IMR-90 (cell line): ENCODE measurements at places on chromosomes 3 and 15. TPM values are rescaled to one million over a fixed set of nuclear protein-coding genes. Genes with fewer than 3 reads are reported as not detected.
A peak's percentile ranks its signal among the peaks of the same experiment; 100 is the strongest.

ACKR4 gene
- 0.18 TPM in 1 of 2 replicates, not detected in the other for total RNA-seq

PLS1 gene
- total RNA-seq, result 0.90 and 1.7 TPM in 2 replicates

CLCN2 gene
- 1.9 and 2.9 TPM in 2 replicates for total RNA-seq

RBM6 gene
- 38.5 and 40.8 TPM in 2 replicates for total RNA-seq

SLC22A13 gene
- total RNA-seq, result under 0.01 TPM in 2 replicates

FSD2 gene
- not detected in 2 replicates for total RNA-seq

ZXDC gene
- total RNA-seq, result 13.1 and 14.3 TPM in 2 replicates

SLC9C1 gene
- not detected in 2 replicates for total RNA-seq

C3orf70 gene
- total RNA-seq, result 1.8 and 2.8 TPM in 2 replicates

ARHGAP11A gene
- total RNA-seq, result 28.6 and 29.0 TPM in 2 replicates

BCHE gene
- 1.6 and 1.9 TPM in 2 replicates for total RNA-seq

GOLGA8M gene
- under 0.01 TPM in 1 of 2 replicates, not detected in the other for total RNA-seq

ISL2 gene
- 1.1 and 1.3 TPM in 2 replicates for total RNA-seq

SNTN gene
- total RNA-seq, result not detected in 2 replicates

ARPP21 gene
- total RNA-seq, result not detected in 2 replicates

LRRC31 gene
- not detected in 2 replicates for total RNA-seq

FETUB gene
- not detected in 2 replicates for total RNA-seq

DNA sequence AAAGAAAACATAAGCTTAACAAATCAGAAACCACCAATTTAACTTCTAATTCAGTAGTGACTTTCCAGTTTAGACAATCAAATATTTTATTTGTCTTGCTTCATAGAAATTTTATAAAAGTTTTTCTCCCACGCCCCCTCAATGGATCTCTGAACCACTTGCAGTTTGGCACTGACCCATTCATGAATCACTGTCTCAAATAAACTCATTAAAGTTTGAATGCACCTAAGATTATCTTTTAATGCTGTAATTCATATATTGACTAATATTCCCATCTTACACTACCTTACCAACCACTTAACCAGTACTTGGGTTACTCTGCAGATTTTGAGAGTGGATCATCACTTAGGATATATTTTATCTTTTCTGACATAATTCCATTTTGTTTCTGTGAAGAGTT is 880.2 kb downstream of the OTOL1 start:
- DNase-seq, result no peak

GRCh38 chr15:32716915-32717425 is 834 bp upstream of the GREM1 start:
- DNase-seq, result no peak

GRCh38 chr15:71496336-71496955 is 313.9 kb upstream of the NR2E3 start:
- peak; percentile 62 for DNase-seq

- DNase-seq, result no peak
These were observed 20.3 kb downstream of the SETMAR start for GRCh38 chr3:4323246-4324027.

DNA sequence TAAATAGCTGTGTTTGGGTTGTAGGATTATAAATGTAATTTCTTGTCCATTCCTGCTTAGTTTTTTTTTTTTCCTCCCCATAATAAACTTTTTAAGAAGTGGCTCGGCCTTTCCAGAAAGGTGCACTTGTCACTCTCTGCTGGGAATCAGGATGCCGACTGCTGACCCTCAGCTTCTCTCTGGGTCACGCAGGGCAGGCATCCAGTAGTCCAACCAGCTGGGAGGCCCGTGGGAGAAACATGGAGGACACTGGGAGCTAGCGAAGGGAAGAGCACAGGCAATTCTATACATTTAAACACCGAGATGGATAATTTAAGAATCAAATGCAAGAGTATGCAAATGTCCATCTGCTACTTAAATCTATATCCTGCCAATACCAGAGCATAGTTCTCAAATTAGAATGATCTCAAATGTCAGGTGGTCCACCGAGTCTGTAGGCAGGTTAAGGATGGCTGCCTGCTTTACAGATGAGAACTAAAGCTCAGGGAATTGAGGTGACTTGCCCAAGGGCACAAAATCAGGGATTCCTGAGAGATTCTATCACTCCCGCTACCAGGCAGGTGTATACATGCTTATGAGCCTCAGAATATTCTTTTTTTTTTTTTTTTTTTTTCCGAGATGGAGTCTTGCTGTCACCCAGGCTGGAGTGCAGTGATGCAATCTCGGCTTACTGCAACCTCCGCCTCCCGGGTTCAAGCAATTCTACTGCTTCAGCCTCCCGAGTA is 64.5 kb downstream of the DAPK2 start:
- DNase-seq, result no peak

GRCh38 chr15:37788330-37788729 is 146.1 kb upstream of the TMCO5A start:
- DNase-seq, result no peak

- peak; percentile 78 for DNase-seq
These were observed 273.1 kb downstream of the ULK4 start for GRCh38 chr3:41688595-41689380.

DNA sequence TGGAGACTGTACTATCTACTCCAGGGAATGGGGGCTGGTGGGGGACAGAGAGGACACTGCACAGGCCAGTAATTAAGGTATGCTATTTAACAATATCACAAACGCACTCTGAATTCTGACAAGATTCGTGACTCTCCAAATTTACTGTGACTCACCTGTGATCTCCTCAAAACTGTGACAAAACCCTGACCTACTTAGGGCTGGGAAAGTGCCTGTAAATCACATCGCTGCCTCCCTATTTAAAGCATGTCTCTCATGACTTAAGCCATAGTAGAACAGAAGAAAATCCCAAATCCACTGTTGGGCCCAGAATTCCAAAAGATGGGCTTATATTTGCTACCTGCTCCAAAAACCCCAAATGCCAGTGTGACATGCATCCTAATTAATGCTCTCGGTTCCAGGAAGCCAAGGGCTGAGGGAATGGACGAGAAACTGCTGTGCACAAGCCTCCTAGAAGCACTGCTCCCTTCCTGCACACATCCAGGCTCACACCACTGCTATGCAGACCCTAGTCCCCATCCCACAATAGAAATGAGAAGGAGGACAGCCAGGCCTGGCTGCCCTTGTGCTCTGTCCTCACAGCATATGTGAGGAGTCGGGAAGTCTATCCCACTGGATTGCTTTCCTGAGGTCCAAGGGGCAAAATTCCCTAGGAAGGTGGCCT is 187.7 kb upstream of the CHRNA7 start:
- DNase-seq, result no peak

DNA sequence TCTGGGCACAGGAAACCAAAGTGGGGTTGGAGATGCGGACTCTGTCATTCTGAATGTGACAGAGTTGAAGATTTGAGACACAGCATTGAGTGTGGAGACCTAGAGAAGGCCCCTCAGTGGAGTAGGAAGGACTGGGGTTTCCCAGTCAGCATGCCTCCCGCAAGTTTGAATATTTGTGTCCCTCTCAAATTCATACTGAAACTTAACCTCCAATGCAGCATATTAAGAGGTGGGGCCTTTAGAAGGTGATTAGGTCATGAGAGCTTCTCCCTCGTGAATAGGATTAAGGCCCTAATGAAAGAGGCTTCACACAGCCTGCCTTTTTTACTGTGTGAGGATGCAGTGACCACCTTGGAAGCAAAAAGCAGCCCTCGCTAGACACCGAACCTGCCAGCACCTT is 8.0 kb downstream of the HDDC3 start:
- no peak for DNase-seq

GRCh38 chr3:43349716-43350115 is 63.4 kb downstream of the SNRK start:
- DNase-seq, result peak; percentile 54

- DNase-seq, result no peak
These were observed 379.5 kb upstream of the AGTR1 start for GRCh38 chr3:148318240-148318639.

- no peak for DNase-seq
These were observed 22.8 kb downstream of the BCL2A1 start for GRCh38 chr15:79948095-79948695.

- DNase-seq, result no peak
These were observed 60.9 kb downstream of the SLC9C1 start for GRCh38 chr3:112233083-112233482.

DNA sequence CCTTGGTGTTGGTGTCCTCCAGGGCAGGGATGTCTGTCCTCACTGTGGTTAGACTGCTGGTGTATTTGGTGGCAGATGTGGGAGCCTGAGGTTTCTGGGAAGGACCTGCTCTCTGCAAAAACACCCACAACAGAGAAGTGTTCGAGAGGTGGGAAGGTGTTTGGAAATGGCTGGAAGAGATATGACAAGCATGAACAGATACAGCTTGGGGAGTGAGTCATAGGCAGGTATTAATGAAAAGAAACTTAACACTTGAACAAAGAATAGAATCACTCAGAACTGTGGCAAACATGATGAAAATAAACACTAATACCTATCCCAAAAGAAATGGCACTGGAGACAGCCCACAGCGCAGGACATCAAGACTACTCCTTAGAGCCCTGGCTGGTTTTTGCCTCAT is 192.4 kb upstream of the RORA start:
- DNase-seq, result no peak

- no peak for DNase-seq
These were observed 206.5 kb downstream of the CBLB start for GRCh38 chr3:105662306-105662705.

GRCh38 chr3:57803647-57804081 is 47.6 kb downstream of the SLMAP start:
- peak; percentile 97 for DNase-seq

- DNase-seq, result no peak
These were observed 998.6 kb downstream of the NAALADL2 start for GRCh38 chr3:175857666-175858270.

DNA sequence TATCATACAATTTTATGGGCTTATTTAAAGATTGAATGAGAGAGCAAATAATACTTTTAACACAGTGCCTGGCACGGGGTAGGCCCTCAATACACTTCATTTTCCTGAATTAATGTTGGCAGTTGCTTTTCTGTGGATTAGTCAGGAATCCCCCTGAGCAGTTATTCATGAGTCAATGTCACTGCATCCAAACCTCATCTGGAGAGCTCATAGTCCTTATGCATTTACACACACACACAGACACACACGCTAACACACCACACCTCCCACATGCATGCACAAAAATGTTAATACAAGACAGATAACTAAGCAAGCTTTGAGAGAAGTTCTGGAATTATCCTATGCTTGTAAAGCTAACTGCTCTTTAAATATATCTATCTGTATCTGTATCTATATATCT is 34.0 kb upstream of the TNFAIP8L3 start:
- peak; percentile 22 for DNase-seq

DNA sequence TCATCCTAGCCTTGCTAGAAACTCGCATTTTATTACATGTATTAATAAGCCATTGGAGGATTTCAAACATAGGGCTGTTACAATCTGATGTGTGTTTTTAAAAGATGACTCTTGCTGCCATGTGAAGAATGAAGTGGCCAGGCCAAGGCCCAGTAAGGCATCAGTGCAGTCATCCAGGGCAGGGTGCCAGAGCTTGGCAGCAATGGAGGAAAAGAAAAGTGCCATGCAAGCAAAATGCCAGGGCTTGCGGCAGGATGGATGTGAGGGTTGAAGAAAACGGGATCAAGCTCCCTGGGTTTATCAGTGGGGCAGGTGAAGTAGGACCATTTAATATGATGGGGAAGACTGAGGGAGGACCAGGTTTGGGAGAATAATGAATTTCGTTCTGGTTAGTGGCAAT is 183.6 kb downstream of the MINAR1 start:
- DNase-seq, result no peak

GRCh38 chr15:66221126-66221525 is 32.4 kb downstream of the MEGF11 start:
- DNase-seq, result no peak

GRCh38 chr3:171470714-171471227 is 10.6 kb upstream of the TNIK start:
- DNase-seq, result no peak

DNA sequence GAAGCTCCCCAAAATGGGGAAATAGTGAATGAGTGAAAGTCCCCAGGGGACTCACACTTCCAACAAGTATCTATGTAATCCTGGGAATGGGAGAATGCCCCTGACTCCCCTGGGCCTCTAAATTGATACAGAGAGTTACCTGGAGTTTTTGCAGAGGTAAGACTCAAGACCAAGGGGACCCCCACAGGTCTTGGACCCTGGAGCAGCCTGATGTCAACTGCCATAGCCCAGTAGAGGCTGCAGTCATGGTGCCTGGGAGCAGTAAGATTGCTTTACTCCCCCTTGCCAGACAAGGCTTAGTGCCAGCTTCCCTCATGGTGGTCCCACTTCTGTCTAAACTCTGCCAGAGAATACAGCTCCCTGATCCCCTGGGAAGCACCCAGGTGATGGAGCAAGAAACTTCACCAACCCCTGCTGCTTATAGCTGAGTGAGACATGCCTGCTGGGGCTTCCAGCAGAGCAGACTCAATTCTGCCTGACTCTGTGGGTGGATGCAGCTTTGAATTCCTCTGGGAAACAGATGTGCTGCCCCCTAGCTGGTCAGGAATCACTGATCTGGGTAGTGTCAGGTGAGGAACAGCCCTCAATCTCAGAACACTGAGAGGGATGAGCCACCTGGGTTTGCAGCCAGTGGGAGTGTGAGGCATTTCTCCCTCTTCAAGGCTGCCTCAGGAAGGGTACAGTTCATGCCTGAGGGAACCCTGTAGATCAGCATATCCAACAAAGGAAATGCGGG is 485.9 kb downstream of the NSUN3 start:
- no peak for DNase-seq

DNA sequence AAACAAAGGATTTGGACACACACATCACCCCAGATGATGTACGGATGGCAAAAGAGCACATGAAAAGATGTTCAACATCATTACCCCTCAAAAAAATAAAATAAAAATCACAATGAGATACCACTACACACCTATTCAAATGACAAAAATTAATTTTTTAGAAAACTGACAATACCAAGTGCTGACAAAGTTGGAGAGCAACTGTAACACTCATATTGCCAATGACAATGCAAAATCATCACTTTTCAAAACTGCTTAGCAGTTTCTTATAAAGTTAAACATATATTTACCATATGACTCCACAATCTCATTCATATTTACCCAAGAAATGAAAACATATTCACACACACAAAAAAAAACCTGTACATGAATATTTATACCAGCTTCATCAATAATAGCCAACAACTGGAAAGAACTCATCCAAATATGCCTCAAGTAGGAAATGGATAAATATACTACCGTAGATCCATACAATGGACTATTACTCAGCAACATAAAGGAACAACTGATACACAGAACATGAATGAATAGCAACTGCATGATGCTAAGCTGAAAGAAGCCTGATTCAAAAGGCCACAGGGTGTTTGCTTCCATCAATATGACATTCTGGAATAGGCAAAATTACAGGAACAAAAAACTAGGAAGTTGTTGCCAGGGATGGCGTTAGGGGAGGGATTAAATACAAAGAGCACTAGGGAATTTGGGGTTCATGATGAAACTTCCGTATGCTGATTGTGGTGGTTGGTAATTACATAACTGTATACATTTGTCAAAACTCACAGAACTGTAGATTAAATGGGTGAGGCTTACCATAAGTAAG is 1.3 kb downstream of the FSIP1 start:
- DNase-seq, result no peak

- DNase-seq, result no peak
These were observed 8.9 kb downstream of the NSUN3 start for GRCh38 chr3:94071713-94072284.
